Thoracic aorta (tissue), 2 donors: ENCODE measurements at places on chromosomes 6 and 20.
A peak's percentile ranks its signal among the peaks of the same experiment; 100 is the strongest.

GRCh38 chr20:50415021-50415515, 95.1 kb upstream of the PTPN1 start:
- H3K27me3 ChIP-seq: no peaks in the 10 kb centered on the region
- no peak overlapping the region for H3K4me3 ChIP-seq
- no peaks in the 10 kb centered on the region for H3K36me3 ChIP-seq
- H3K27ac ChIP-seq: peak overlapping the region; percentile 99

- no peaks in the 10 kb centered on the region for H3K36me3 ChIP-seq
- DNase-seq: no peak
- H3K4me3 ChIP-seq: no peak overlapping the region
- H3K27ac ChIP-seq: no peak overlapping the region
Measured at GRCh38 chr6:148503703-148504102, 161.1 kb downstream of the SASH1 start.

- no peaks in the 10 kb centered on the region for H3K36me3 ChIP-seq
- H3K27me3 ChIP-seq: no peaks in the 10 kb centered on the region
- H3K4me3 ChIP-seq: no peak overlapping the region
- H3K27ac ChIP-seq: no peak overlapping the region
- H3K4me1 ChIP-seq: peaks cover 32% of the 10 kb centered on the region
- no peak for DNase-seq
Measured at GRCh38 chr6:112207131-112207530, 47.2 kb downstream of the LAMA4 start.

DNA sequence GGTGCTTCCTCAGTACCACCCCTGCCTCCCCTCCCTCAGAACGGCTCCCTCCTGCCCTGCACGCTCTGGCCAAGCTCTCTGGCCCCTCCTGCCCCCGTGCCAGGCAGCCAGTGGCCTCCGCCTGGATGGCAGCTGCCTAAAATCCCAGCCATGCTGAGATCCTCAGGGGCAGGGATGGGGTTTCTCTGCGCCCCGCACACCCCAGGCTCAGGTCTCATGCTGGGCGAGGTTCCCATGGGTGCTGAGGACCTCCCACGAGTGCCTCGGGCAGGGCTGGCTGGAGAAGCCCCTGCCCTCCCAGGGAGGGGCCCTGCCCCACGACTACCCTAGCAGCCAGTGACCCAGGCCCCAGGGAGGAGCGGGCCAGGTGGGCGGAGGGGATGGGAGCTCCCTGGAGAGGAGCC, 2.7 kb downstream of the PTK6 start:
- no peak overlapping the region for H3K27ac ChIP-seq
- DNase-seq: no peak
- H3K36me3 ChIP-seq: no peaks in the 10 kb centered on the region
- H3K4me1 ChIP-seq: no peaks in the 10 kb centered on the region
- no peak overlapping the region for H3K4me3 ChIP-seq

GRCh38 chr20:45704969-45705637, at the start of gene WFDC10B:
Gene WFDC10B (minus strand): TSS chr20:45705019. CDS start chr20:45685992, 19,027 bp downstream.
- DNase-seq: no peak
- no peaks in the 10 kb centered on the region for H3K27me3 ChIP-seq
- no peaks in the 10 kb centered on the region for H3K36me3 ChIP-seq
- no peak within 1 kb of the TSS for H3K4me3 ChIP-seq

- H3K36me3 ChIP-seq: no peaks in the 10 kb centered on the region
- H3K27ac ChIP-seq: peak overlapping the region; percentile 92
- peak overlapping the region; percentile 87 for H3K4me3 ChIP-seq
- peaks cover 30% of the 10 kb centered on the region for H3K4me1 ChIP-seq
Measured at GRCh38 chr6:34696189-34696738, 303 bp downstream of the ILRUN start.

DNA sequence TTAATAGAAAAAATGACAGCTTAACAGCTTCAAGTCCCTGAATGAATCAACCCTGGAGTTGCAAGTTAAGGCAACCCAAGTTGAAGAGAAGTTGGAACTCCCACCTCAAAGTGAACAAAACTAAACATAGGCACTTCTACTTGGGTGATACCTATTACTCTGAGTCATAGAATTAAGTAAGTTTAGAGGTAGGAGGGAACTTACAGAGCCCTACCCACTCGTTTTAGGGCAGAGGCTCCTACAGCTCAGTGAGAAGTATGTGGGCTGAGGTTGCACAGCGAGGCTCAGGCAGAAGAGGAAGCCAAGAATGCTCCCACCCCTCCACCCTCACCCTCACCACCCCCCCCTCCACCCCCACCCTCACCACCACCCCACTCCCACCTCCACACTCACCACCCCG, 42.2 kb downstream of the NFATC2 start:
- H3K4me3 ChIP-seq: no peak overlapping the region
- no peaks in the 10 kb centered on the region for H3K4me1 ChIP-seq
- H3K27ac ChIP-seq: no peak overlapping the region
- no peaks in the 10 kb centered on the region for H3K27me3 ChIP-seq
- no peaks in the 10 kb centered on the region for H3K36me3 ChIP-seq

DNA sequence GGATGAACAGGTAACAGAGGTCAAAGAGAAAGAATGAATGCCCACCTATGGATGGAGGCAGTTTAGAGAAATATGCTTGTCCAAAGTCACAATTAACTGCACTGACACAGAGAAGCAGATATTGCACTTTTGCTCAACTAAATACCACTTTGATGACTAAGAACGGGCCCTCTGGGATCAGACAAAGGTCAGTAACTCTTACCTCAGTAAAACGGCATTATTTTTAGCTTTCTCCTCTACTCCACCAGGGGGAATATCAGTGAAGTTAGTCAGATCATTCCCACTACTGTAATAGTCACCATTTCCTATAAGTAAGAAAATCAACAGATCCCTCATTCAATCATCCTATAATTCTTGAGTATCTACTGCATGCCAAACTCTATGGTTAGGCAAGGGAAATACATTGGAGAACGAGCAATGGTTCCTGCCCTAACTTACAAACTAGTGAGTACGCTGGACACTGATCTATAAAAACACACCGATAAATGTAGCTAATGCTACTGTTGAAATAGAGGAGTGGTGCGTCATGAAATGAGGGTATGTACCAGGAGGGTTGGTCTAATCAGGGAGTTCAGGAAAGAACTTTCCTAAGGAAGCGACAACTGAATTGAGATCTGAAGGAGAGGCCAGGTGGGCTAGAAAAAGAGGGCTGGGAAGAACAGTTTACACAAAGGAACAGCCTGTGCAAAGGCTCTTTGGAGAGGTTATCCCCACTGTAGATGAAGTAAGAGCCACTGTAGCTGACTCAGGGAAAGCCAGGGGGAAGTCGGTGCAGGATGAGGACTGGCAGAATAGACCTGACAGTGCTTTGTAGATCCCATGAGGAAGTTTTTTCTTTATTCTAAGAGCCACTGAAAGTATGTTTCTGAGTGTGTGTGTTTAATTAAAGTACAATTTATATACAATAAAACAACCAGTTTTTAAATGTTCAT, 9.2 kb downstream of the ECI2 start:
- peak overlapping the region; percentile 38 for H3K27ac ChIP-seq
- DNase-seq: no peak
- H3K36me3 ChIP-seq: peaks cover 50% of the 10 kb centered on the region
- H3K4me3 ChIP-seq: no peak overlapping the region

GRCh38 chr6:104754788-104755409, 104.8 kb downstream of the HACE1 start:
- H3K36me3 ChIP-seq: no peaks in the 10 kb centered on the region
- no peak for DNase-seq
- no peak overlapping the region for H3K4me3 ChIP-seq
- no peak overlapping the region for H3K27ac ChIP-seq

GRCh38 chr6:21265034-21265729, 328.4 kb upstream of the SOX4 start:
- no peak overlapping the region for H3K4me3 ChIP-seq
- no peak overlapping the region for H3K27ac ChIP-seq
- H3K4me1 ChIP-seq: no peaks in the 10 kb centered on the region
- no peaks in the 10 kb centered on the region for H3K27me3 ChIP-seq

- no peak overlapping the region for H3K4me3 ChIP-seq
- H3K36me3 ChIP-seq: no peaks in the 10 kb centered on the region
- no peak overlapping the region for H3K27ac ChIP-seq
- H3K4me1 ChIP-seq: no peaks in the 10 kb centered on the region
- H3K27me3 ChIP-seq: no peaks in the 10 kb centered on the region
Measured at GRCh38 chr6:42400061-42400760, 51.5 kb downstream of the TRERF1 start.

- no peaks in the 10 kb centered on the region for H3K27me3 ChIP-seq
- H3K4me1 ChIP-seq: no peaks in the 10 kb centered on the region
- no peak overlapping the region for H3K4me3 ChIP-seq
Measured at GRCh38 chr6:33827546-33828451, 24.0 kb upstream of the MLN start.

GRCh38 chr20:43538878-43539700, 19.7 kb upstream of the SGK2 start:
- H3K27ac ChIP-seq: no peak overlapping the region
- peaks cover 7% of the 10 kb centered on the region for H3K36me3 ChIP-seq
- H3K4me1 ChIP-seq: no peaks in the 10 kb centered on the region

DNA sequence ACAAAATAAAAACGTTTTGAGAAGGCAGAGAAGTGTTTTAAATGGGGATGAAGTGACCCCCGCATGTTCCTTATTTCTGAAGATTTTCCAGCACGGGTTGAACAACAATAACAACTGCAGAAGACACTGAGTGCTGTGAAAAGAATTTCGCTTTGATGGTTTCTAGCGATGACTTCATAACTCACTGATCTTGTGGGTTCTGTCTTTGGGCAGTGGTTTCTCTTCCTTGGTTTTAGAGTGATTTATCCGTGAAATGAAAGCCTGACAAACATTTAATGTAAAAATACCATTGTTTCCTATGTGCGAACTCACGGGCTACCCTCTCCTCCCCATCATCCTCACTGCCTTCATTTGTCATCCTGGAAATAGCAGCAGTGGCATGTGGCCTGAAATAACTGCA, 793.9 kb downstream of the QKI start:
- H3K27me3 ChIP-seq: no peaks in the 10 kb centered on the region
- no peaks in the 10 kb centered on the region for H3K4me1 ChIP-seq
- H3K27ac ChIP-seq: no peak overlapping the region
- H3K36me3 ChIP-seq: no peaks in the 10 kb centered on the region
- H3K4me3 ChIP-seq: no peak overlapping the region
- DNase-seq: no peak

GRCh38 chr20:43188861-43189553, 699 bp downstream of the PTPRT start:
- peaks cover 21% of the 10 kb centered on the region for H3K4me1 ChIP-seq
- no peak overlapping the region for H3K27ac ChIP-seq
- peaks cover 5% of the 10 kb centered on the region for H3K27me3 ChIP-seq
- DNase-seq: no peak
- peak overlapping the region; percentile 62 for H3K4me3 ChIP-seq
- no peaks in the 10 kb centered on the region for H3K36me3 ChIP-seq

DNA sequence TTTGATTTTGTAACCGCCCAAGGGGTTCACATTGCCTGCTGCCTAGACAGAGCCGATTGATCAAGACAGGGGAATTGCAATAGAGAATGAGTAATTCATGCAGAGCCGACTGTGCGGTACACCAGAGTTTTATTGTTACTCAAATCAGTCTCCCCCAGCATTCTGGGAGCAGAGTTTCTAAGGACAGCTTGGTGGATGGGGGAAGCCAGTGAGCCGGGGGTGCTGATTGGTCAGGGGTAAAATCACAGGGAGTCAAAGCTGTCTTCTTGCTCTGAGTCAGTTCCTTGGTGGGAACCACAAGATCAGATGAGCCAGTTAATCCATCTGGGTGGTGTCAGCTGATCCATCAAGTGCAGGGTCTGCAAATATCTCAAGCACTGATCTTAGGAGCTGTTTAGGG, 60.0 kb upstream of the EZR start:
- H3K4me3 ChIP-seq: no peak overlapping the region
- no peak overlapping the region for H3K27ac ChIP-seq
- H3K36me3 ChIP-seq: no peaks in the 10 kb centered on the region
- no peaks in the 10 kb centered on the region for H3K4me1 ChIP-seq
- no peak for DNase-seq
- no peaks in the 10 kb centered on the region for H3K27me3 ChIP-seq

GRCh38 chr6:14068133-14068532, 49.4 kb upstream of the CD83 start:
- no peaks in the 10 kb centered on the region for H3K27me3 ChIP-seq
- H3K36me3 ChIP-seq: no peaks in the 10 kb centered on the region
- H3K4me1 ChIP-seq: no peaks in the 10 kb centered on the region
- no peak overlapping the region for H3K27ac ChIP-seq
- no peak for DNase-seq
- no peak overlapping the region for H3K4me3 ChIP-seq

DNA sequence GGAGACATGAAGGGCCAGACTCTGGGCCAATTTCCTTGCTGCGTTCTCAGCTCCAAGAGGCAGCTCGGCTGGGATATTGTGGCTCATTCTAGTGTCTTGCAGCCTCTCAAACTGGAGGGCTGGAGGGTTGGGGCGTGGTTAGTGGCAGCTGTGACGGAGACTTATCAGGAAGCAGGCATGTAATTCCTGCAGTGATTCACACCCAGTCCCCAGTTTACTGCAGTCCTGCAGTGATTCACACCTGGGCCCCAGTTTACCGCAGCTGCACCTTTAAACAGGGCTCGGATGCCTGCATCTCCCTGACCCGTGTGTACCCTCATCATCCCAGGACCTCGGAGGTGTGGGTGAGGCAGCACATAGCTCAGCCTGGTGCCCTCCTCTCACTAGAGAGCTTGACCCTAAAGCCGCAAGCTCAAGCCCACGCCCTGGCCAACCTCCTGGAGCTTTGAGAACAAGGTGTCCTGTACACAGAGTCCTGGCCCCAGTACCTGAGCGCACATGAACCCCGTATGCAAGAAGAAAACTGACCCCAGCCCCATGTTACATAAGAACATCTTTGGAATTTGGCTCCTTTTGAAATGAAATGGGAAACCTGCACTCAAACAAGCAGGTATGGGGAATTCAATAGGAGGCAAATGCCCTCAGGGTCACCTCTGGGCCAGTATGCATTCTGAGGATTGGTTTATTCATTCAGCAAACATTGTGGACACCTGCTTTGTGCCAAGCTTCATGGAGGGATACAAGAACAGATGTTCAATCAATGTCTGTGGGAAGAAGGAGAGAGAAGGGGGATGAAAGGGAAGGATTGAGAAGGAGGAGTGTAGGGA, 55.3 kb upstream of the FAM83D start:
- H3K4me1 ChIP-seq: no peaks in the 10 kb centered on the region
- H3K27me3 ChIP-seq: no peaks in the 10 kb centered on the region
- no peak overlapping the region for H3K4me3 ChIP-seq
- no peak overlapping the region for H3K27ac ChIP-seq
- H3K36me3 ChIP-seq: no peaks in the 10 kb centered on the region

DNA sequence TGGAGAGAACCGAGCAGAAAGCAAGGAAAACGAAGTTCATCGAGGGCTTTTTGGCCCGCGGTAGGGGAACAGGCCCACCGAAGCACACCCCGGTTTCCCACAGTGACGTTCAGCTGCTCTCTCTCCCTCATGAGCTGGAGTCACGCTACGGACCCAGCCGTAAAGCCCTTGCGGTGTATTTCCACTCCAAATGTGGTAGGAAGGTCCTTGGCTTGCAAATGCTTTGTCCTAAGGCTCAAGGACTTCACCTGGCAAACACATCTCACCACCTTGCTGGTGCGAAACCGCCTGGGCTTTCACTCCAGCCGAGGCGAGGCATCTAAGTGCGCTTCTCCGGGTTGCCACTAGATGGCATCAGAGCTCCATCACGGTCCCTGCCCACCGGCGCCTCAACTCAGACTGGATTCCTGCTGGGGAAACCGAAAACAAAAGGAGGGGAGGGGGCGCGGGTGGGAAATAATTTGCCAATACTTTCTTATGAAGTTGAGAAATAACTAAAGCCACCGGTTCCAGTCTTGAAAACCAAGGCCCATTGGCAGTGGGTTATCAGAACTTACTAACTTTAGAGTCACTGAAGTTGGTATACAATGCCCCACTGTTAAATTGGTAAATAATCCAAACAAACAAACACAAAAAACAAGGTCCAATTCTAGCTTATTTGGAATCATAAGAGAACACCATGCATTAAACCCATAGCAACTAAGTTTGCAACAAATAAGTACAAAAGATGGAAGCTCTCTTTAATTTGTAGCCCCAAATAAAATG, 13.4 kb upstream of the FOXC1 start:
- peaks cover 5% of the 10 kb centered on the region for H3K4me1 ChIP-seq
- DNase-seq: no peak
- H3K36me3 ChIP-seq: no peaks in the 10 kb centered on the region
- no peak overlapping the region for H3K27ac ChIP-seq
